Suppressor macrophage treated with lipopolysaccharide for 4 hours (primary cell): ENCODE measurements at places on chromosomes 6 and 20.
A peak's percentile ranks its signal among the peaks of the same experiment; 100 is the strongest.

GRCh38 chr6:134416418-134417154 is 98.7 kb upstream of the SGK1 start:
- DNase-seq = peak; percentile 45

- no peak for DNase-seq
These were observed 19.9 kb upstream of the MYT1 start for GRCh38 chr20:64144144-64144912.

GRCh38 chr6:97401533-97401932 is 118.5 kb upstream of the MMS22L start:
- DNase-seq = no peak

- no peak for DNase-seq
These were observed 257.7 kb upstream of the GJE1 start for GRCh38 chr6:141874930-141875602.

- DNase-seq = no peak
These were observed 7.6 kb downstream of the HLA-A start for GRCh38 chr6:29949934-29950333.

DNA sequence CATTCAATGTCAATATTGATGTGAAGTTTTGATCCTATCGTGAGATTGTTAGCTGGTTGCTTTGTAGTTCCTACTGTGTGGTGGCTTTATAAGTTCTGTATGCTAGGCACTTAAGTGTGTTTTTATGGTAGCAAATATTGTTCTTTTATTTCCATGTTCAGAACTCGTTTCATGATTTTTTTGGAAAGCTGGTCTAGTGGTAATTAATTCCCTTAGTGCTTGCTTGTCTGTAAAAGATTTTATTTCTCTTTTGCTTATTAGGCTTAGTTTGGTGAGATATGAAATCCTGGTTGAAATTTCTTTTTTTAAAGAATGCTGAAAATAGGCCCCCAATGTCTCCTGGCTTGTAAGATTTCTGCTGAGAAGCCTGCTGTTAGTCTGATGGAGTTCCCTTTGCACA is 27.8 kb upstream of the PLCB1 start:
- no peak for DNase-seq

GRCh38 chr6:71489736-71490135 is 201.1 kb downstream of the OGFRL1 start:
- DNase-seq = peak; percentile 30

DNA sequence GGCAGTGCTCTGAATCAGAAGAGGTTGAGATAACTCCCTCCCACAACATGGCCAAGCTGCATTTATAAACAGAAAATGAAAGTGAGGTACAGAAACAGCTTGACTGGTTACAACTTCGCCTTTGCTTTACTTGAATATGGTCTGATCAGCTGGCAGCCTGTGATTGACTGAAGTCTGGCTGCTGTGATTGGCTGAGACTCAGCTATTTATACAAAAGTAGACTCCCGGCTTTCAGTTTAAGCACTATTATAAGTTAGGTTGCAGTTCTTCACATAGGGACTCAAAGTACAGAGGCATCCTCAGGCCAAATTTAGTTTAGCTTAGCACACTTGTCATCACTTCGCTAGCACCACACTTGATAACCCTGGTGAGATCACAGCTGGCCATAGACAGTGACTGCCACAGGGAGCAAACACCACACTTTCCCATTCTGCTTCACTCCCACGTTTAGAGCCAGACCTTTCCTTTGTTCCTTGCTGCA is 362.6 kb downstream of the EPM2A start:
- no peak for DNase-seq
